ENCODE measurements at places on chromosomes 3 and 15. TPM values are rescaled to one million over a fixed set of nuclear protein-coding genes. Genes with fewer than 3 reads are reported as not detected.
A peak's percentile ranks its signal among the peaks of the same experiment; 100 is the strongest.

CLDN16 gene
- total RNA-seq = not detected

ANKRD34C gene
- total RNA-seq = not detected

CMSS1 gene
- 93.9 TPM for total RNA-seq

- DNase-seq = no peak
- H3K4me1 ChIP-seq = peaks cover 18% of the 10 kb centered on the region
- no peaks in the 10 kb centered on the region for H3K36me3 ChIP-seq
- H3K27me3 ChIP-seq = no peaks in the 10 kb centered on the region
- no peak overlapping the region for H3K27ac ChIP-seq
- no peak overlapping the region for H3K4me3 ChIP-seq
Measured at GRCh38 chr3:43379343-43379742, 93.0 kb downstream of the SNRK start.

LDHAL6B gene
- not detected for total RNA-seq

DNA sequence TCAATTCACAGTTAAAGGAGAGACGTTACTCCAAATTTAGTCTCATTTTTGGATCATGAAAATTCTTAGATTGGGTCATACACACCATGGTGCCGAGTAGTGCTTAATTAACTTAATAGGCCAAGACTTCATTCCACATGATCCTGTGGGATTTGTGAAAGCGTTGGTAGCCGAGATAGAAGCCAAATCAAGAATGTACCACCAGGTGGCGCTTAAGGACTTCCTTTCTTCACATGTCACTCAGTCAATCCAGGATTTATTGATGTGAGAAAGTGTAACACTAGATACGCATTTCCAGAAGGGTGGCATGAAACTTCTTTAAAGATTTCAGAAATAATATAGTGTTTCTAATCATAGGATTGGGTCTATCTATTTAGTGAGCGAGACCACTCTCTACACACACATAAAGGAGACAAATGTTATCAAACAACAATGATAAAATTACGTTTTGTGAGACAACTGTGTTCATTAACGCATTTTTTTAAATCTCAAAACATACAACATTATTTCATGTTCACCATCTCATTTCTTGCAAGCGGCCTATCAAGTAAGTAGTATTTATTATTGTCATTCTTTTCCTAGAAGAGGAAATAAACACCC, 436.1 kb downstream of the CHL1 start:
- H3K4me3 ChIP-seq = no peak overlapping the region
- H3K27me3 ChIP-seq = no peaks in the 10 kb centered on the region
- DNase-seq = peak; percentile 59
- no peak overlapping the region for H3K27ac ChIP-seq
- no peaks in the 10 kb centered on the region for H3K36me3 ChIP-seq
- no peaks in the 10 kb centered on the region for H3K4me1 ChIP-seq

DNA sequence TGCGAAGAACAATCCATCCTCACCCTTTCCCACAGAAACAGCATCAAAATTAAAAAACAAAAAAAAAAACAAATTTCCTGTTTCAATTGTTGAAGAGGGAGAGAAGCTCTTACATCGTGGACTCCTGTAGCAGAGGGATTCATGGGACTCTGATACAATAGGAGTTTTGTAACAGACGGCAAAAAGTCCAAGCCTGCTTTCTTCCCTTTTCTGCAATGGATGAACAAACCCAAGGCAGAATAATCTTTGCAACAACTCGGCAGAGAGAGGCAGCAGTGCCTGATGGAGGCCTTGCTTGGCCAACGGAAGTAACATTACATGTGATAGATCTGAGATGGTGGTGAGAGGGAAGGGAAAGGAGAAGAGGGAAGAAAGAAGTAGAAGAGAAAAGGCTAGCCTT, 26.9 kb downstream of the CCR4 start:
- no peaks in the 10 kb centered on the region for H3K27me3 ChIP-seq
- no peak for DNase-seq
- peaks cover 23% of the 10 kb centered on the region for H3K4me1 ChIP-seq

DNA sequence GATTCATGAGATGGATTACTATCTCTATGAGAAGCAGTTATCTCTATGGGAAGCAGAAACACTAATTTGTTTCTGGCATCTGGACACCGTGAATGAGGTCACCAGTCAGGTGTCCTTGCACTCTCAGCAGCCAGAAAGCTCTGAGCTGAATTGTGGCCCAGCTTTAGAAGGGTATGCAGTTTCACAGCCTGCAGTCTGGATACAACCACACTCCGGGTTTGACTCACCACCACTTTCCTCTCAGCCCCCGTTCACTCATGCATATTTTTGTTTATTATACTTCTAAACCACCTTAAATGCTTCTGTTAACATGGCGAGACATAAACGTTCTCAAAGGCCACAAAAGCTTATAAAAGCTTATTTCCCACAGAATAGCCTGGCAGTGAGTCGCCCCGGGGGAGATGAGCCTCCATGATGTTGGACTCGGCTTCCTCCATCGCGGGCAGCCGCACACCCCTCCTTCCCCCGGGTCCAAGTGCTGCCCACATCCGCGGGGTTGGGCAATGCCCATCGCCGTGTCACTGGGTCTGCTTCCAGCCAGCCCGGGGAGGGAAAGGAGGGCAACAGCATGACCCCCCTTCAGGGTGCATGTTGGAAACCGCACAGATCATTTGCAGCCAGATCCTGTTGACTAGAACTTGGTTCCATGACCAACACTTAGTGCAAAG, 16.8 kb upstream of the SLC41A3 start:
- no peaks in the 10 kb centered on the region for H3K4me1 ChIP-seq
- H3K36me3 ChIP-seq = peaks cover under 1% of the 10 kb centered on the region
- no peak overlapping the region for H3K27ac ChIP-seq
- no peaks in the 10 kb centered on the region for H3K27me3 ChIP-seq
- DNase-seq = no peak
- no peak overlapping the region for H3K4me3 ChIP-seq

DNA sequence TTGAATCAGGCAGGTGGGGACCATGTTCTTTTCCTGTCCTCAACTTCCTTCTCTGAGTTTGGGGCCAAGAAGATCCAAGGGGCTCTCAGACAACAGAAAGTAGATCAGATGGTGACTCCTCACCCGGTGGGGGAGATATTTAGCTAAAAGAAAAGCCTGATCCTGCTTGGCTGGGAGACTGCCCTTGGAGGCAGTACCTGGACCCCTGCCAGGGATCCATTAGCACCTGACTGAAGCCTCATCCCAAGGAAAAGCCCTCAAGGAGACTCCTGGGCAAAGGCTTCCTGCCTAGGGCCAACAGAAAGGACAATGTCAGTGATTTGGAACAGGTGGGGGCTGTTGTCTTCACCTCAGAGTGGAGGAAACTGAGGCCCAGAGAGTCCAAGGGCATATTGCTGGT, 33.5 kb upstream of the HHATL start:
- no peak overlapping the region for H3K4me3 ChIP-seq
- H3K27ac ChIP-seq = no peak overlapping the region
- no peak for DNase-seq
- no peaks in the 10 kb centered on the region for H3K4me1 ChIP-seq

DNA sequence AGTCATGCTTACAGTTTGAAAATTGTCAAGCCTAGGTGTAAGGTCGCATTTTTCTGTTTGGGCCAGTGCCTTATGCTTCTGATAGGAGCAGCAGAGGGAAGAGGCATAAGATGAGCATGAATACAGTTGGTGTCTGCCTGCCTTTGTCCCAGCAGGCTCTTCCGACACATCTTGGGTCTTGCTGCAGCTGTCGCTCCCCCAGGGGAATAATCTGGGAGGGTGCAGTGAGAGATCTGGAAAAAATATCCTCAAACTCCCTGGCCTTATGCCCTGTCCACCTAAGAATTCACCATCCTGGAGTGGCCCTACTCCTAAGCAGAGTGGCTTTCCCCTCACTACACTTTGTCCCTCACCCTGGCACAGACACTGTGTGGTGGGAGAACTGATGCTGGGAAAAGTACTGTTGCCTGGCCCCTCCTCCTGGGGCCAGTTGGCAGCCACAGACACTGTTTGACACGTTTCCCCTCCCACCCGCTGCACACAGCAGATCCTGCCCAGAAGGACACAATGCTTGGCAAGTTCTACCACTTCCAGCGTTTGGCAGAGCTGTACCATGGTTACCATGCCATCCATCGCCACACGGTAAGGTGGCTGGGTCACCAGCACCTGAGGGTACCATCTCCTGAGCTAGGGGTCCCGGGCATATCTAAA, 21.1 kb upstream of the RHO start:
- H3K4me3 ChIP-seq = no peak overlapping the region
- peaks cover 2% of the 10 kb centered on the region for H3K4me1 ChIP-seq
- no peaks in the 10 kb centered on the region for H3K36me3 ChIP-seq

DNA sequence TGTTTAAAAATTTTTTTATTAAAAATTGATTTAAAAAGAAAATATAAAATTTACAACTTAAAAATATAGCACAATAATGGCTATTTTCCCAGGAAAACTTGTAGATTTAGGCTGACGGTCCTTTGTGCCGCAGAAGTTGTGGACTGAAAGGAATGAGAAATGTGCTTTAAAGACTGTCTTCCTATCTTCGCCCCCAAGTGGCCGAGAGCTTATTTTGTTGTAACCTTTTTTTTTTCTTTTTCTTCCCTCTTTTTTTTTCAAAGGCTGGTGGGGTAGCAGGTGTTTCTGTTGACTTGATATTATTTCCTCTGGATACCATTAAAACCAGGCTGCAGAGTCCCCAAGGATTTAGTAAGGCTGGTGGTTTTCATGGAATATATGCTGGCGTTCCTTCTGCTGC, 15.5 kb downstream of the SLC25A26 start:
- no peak for DNase-seq
- H3K27me3 ChIP-seq = no peaks in the 10 kb centered on the region
- peaks cover 26% of the 10 kb centered on the region for H3K4me1 ChIP-seq
- H3K27ac ChIP-seq = no peak overlapping the region
- H3K4me3 ChIP-seq = no peak overlapping the region

SEC61A1 gene
- total RNA-seq = 107 TPM

DNA sequence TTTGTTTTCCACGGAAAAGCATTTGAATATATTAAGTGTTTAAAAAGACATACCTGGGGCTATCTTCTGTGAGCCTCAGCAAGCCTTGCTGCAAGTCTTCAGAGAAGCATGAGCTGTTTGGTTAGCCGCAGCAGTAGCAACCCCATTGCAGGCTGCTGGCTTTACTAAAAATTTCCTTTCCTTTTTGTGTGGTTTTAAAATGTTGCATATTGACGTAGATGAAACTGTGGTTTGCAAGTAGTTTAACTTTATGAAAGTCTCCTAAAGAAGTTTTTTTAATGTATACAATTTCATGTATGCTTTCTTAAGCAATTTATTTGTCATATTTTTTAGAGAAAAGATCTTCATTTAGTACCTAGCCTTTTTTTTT, at the start of gene GPR171:
TSS of gene GPR171 (minus strand) at position 166 of the 370 bp plus-strand sequence. CDS start 3,830 bp downstream, outside the sequence.
- H3K27ac ChIP-seq = peak within 1 kb of the TSS; percentile 96
- H3K36me3 ChIP-seq = peaks cover 52% of the 10 kb centered on the region
- DNase-seq = peak; percentile 82
- peaks cover 54% of the 10 kb centered on the region for H3K4me1 ChIP-seq

DNA sequence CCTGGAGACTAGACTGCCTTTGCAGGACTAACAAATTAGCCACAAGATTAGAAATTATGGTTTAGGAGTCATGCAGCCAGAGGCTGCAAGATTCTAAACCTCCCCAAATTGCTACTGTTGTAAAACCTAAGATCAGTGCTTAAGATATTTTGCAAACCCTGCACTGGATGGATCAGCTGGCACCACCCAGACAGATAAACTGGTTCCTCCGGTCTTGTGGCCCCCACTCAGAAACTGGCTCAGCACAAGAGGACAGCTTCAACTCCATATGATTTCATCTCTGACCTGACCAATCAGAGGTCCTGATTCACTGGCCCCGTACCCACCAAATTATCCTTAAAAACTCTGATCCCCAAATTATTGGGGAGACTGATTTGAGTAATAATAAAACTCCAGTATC, 19.5 kb upstream of the PXYLP1 start:
- H3K4me3 ChIP-seq = no peak overlapping the region
- no peaks in the 10 kb centered on the region for H3K36me3 ChIP-seq
- no peaks in the 10 kb centered on the region for H3K27me3 ChIP-seq
- DNase-seq = no peak

TGM4 gene
- total RNA-seq = not detected

DNA sequence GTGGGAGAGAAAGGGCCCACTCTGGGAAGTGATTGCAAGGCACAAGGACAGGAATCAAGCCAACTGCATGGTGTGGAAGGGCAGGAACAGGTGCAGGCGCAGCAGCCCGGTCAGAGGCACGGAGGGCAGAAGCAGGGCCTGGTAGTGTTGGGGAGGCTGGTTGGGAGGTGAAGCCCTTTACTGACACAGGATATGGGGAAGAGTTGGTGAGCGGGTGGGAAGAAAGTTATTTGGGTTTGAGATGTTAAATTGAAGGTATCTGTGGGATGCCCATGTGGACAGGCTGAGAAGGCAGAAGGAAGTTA, 83.6 kb upstream of the ABHD2 start:
- no peak overlapping the region for H3K4me3 ChIP-seq
- H3K27me3 ChIP-seq = peaks cover under 1% of the 10 kb centered on the region
- no peak for DNase-seq
- H3K36me3 ChIP-seq = no peaks in the 10 kb centered on the region
- H3K4me1 ChIP-seq = peaks cover 4% of the 10 kb centered on the region
- H3K27ac ChIP-seq = no peak overlapping the region

DNA sequence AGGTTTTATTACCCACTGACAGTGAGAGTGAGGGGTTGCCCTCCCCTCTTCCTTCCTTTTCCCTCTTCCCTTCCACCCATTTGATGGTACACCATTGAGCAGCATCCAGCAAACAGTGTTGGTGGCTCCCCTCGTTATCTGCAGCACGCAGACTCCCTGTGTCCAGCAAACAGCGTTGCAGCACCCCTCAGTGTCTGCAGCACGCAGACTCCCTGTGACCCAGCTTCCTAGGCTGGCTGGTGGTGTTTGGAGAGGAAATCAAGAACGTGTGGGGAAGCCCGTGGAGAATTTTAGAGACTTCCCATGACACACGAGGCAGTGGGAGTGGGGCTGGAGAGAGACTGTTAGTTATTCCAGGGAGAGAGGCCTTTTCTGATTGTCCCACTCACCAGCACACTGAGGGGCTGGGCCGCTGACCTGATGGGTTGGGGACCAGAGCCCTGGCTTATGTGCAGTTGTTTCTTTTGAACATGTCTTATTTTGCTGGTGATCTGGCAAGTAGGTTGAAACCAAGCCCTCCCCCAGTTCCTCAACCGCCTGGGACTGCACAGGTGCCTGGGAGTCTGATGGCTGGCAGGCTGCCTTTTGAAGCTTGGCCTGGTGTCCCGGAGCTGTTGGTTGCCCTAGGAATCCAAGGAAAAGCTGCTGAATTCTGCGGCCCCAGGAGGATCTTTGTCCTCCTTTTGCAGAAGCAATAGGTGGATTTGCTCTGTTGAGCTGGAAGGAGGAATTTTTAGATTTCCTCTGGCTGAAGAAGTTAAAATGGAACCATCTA, 19.0 kb downstream of the APBA2 start:
- DNase-seq = no peak
- no peak overlapping the region for H3K4me3 ChIP-seq
- H3K27ac ChIP-seq = peak overlapping the region; percentile 35
- no peaks in the 10 kb centered on the region for H3K36me3 ChIP-seq

KCNMB2 gene
- total RNA-seq = not detected

GRCh38 chr3:183116025-183116614, 16.8 kb upstream of the MCCC1 start:
- peaks cover 4% of the 10 kb centered on the region for H3K4me1 ChIP-seq
- no peak overlapping the region for H3K27ac ChIP-seq
- DNase-seq = peak; percentile 73
- no peaks in the 10 kb centered on the region for H3K36me3 ChIP-seq
